ENCODE measurements at places on chromosomes 12 and 14.

DNA sequence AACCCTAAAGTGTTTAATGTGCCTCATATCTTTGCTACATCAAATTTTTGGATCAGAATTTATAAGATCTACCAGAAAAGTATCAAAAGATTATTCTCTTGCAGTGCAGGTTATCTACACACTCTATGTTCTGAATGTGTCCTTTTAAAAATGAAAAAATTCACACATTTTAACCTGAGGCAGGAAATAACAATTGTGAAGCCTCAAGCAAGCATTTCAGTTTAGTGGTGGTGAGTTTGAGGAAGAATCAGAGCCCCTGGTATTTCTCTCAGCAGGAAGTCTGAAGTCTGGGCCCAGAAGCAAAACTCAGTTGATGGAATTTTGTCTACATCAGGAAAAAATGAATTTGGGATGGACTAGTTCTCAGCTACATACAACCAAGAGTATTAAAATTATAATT lies 137.0 kb upstream of the PZP start:
- no peak for DNase-seq

GRCh38 chr12:77256956-77257355 lies 191.6 kb upstream of the E2F7 start:
- DNase-seq = no peak

DNA sequence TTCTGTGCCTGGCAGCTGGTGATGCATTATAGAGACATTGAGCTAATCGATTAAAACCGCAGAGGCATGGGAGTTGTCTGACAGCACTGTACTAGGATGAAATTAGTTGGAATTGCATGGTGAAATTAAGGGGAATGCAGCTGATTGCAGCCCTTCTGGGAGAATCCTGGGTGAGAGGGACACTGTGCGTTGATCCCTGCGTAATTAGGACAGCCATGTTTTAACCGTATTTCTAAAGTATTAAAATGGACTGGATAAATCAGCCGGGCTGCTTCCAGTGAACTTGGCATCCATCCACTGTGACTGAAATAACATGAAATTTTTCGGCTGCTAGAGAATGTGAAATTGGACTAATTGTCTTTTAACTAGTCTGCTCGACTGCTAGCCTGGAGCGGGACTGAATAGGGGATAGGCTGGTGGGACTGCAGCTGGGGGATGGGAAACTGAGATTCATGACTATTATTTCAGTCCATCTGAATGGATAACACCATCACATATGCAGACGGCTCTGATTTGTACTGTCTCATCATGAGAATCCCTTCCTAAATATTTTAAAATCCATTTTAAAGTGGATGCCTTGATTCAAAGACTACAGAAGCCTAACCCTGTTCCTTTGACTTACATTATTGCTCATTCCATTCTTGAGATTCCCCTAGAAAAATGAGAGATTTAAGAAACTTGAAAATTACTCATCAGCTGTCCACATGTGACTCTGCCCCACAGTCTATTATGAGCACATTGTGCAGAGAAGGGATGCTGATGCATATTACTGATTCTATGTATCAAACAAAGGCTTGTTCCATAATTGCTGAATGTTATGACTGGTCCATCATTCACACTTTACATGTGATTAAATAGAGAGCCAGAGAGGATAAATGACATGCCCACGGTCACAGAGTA lies 343.9 kb downstream of the NPAS3 start:
- no peak for DNase-seq

GRCh38 chr14:92549859-92550230 lies 36.3 kb downstream of the RIN3 start:
- no peak for DNase-seq

- peak; percentile 64 for DNase-seq
These were observed 20.0 kb downstream of the AMDHD1 start for GRCh38 chr12:95963096-95963495.

GRCh38 chr14:58171090-58171489 lies 19.1 kb upstream of the ARMH4 start:
- peak; percentile 88 for DNase-seq

DNA sequence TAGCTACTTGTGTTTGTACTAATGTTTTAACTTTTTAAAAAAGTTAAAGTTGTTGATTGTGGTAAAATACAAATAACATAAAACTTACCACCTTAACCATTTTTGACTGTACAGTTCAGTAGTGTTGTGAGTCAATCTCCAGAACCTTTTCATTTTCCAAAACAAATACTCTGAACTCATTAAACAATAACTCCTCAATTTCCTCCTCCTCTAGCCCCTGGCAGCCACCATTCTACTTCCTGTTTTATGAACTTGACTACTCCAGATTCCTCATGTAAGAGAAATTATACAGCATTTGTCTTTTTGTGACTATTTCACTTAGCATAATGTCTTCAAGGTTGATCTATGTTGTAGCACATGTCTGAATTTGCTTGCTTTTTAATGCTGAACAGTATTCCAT lies 299.1 kb upstream of the AMIGO2 start:
- no peak for DNase-seq

- no peak for DNase-seq
These were observed 114.9 kb upstream of the COCH start for GRCh38 chr14:30759172-30760125.

DNA sequence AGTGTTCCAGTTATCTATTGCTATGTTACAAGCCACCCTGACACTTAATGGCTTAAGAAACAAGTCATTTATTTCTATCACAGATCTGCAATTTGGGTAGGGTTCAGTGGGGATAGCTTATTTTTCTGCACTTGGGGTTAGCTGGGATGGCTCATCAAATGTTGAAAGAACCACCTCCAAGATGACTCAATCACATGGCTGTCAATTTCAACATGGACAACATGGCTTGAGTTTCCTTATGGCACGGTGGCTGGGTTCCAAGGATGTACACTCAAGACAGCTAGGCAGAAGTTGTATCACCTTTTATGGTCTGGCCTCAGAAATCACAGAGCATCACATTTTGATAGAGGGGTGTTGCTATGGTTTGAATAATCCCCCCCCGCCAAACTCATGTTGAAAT lies 24.5 kb upstream of the IGF1 start:
- DNase-seq = no peak

DNA sequence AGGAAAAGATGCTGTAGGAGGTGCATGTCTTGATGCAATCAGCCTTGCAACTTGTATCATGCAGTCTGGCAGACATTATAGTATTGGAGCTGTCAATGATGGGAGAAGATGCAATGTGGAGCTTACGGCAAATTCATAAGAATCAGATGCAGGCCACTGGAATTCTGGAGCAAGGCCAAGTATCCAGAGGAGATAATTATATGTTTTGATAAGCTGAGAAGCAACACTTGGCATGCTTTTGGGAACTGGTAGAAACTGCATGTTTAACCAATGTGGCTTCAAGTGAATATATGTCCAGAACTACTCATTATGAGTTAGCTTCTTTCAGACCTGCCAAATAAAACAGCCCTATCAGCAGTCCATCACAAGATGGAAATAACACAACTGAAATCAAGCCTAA lies 249.1 kb upstream of the PPFIA2 start:
- no peak for DNase-seq

- no peak for DNase-seq
These were observed 51.2 kb downstream of the ARMH4 start for GRCh38 chr14:58100735-58101368.

DNA sequence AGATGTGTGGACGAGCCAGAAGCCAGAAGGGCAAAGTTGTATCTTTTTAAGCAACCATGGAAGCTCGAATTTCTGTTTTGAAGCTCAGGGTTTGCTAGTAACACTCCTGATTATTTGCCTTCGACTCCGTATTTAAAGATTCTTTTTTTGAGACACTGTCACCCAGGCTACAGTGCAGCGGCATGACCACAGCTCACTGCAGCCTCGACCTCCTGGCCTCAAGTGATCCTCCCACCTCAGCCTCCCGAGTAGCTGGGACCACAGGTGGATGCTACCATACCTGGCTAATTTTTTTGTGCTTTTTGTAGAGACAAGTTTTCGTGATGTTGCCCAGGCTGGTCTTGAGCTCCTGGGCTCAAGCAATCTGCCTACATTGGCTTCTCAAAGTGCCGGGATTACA lies 18.7 kb upstream of the OASL start:
- DNase-seq = no peak

DNA sequence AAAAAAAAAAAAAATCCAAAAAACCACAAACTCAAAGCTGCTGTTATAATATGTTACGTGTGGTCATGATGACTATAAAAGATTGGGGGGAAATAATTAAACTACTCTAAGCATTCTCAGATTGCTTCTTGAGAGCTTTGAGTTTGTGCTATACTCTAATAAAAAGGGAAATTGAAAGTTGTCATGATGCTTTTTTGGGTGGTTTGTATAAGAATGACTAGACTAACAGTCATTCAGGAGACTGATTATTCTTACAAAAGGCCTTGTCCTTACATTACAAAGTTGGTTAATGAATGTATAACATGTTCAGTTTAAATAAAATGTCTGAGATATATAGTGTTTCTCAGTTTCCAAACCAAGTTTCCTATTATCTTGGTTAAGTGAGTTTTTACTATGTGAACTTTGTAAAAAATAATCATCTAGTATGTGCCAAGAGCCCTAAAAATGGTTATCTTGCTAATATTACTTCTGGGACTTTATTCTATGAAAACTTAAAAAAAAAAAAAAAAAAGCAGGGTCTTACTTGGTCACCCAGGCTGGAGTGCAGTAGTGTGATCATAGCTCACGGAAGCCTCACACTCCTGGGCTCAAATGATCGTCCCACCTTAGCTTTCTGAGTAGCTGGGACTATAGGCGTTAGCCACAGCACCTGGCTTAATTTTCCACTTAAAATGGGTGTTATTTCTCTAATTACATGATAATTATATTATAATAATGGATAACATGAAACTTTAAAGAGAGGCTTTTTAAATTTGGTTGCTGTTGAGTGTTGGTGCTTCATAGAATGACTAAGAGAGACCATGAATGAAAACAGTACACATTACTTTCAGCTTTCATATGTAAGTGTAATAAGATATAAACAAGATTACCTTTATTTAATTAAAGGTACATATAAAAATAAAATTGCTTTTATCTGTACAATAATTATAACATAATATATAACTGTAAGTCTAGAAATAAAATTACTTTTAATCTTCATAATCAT lies 459.6 kb upstream of the RGS6 start:
- DNase-seq = no peak

DNA sequence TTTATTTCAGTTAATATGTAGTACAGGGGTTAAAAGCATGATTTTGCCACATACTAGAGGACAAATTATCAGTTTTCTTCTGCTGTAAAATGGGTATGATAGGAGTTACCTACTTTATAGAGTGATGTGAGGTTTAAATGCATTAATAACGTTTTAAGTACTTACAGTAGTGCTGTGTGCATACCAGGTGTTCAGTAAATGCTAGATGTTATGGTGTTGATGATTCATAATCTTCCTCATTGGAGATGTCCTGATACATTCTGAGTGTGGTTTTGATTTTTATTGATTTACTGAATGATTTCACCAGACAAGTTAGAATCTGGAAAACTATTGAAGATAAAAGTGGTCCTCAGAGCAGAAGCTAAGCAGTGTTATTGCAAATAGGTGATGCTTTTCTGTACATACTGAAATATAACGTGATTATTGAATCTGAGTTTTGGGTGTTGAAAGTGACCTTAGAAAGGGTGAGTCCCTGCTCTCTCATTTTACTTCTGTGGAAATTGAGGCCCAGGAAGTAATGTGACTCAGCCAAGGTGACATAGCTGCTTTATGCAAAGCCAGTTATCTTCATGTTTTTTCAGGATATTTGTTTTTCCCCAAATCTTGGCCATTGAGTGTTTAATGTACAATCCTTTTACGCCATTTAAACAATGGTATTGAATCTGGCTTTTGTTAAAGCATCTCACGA lies 54.7 kb downstream of the VRK1 start:
- no peak for DNase-seq

GRCh38 chr12:7064516-7064915 lies 4.0 kb downstream of the C1S start:
- no peak for DNase-seq

DNA sequence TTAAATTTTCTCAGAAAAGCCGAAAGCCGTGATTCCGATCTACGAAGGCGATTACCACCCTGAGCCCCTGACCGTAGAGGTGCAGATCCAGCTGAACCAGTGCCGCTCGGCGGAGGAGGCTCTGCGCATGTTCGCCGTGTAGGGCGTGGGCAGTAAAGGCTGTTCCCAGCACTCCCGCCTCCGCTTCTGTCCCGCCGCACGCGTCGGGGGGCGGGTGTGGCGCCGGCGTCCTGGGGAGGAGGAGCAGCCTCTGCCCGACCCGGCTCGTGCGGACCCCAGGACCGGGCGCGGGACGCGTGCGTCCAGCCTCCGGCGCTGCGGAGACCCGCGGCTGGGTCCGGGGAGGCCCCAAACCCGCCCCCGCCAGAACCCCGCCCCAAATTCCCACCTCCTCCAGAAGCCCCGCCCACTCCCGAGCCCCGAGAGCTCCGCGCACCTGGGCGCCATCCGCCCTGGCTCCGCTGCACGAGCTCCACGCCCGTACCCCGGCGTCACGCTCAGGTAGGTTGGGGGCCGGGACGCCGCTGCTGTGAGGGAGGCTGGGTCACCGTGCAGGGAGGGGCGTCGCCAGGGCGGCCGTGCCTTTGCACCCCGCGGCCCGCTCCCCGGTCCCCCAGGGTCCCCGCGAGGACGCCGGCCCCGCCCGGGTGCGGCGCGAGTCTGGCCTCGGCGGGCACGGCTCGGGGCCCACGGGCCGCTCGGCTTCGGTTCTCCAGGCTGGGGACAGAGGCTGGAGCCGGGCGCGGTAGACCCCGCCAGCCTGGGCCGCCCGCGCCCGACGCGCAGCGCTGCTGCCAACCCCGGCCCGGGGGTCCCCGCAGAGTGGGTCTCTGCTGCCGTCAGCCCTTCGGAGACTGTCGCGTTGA lies at the start of gene B3GNT4:
B3GNT4 (plus strand) TSS at position 409 of the 866 bp plus-strand sequence. CDS start 910 bp downstream, outside the sequence.
- DNase-seq = peak; percentile 75

DNA sequence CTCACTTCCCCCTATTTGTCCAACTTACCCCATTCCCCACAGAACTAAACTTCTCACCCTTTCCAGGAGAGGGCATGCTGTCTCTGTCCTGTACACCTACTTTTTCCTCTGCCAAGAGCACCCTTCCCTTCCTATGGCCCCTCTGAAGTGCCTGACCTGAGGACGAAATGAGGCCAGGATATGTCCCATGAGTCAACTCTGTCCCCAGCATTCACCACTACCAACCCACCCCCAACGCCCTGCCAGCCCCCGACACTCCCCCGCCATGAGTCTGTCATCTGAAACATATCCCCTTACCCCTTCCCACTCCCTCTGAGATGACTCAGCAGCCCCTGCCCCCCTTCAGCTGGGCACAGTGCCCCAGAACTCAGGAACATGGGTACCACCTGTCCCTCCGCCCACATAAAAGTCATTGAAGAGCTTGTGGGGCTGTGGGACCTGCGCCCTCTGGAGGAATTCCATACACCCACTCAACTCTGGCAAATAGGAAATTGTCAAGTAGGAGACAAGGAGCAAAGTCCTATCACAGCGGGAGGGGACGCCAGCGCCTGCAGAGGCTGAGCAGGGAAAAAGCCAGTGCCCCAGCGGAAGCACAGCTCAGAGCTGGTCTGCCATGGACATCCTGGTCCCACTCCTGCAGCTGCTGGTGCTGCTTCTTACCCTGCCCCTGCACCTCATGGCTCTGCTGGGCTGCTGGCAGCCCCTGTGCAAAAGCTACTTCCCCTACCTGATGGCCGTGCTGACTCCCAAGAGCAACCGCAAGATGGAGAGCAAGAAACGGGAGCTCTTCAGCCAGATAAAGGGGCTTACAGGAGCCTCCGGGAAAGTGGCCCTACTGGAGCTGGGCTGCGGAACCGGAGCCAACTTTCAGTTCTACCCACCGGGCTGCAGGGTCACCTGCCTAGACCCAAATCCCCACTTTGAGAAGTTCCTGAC lies 26.3 kb downstream of the ITGA7 start:
- DNase-seq = peak; percentile 95

- DNase-seq = no peak
These were observed 53.8 kb downstream of the STAB2 start for GRCh38 chr12:103640831-103641230.

All from A673 (cell line).